NCI-H748 treated with DMSO at 0.1 percent for 48 hours (cell line): ENCODE measurements at places on chromosomes 12 and 14.

DNA sequence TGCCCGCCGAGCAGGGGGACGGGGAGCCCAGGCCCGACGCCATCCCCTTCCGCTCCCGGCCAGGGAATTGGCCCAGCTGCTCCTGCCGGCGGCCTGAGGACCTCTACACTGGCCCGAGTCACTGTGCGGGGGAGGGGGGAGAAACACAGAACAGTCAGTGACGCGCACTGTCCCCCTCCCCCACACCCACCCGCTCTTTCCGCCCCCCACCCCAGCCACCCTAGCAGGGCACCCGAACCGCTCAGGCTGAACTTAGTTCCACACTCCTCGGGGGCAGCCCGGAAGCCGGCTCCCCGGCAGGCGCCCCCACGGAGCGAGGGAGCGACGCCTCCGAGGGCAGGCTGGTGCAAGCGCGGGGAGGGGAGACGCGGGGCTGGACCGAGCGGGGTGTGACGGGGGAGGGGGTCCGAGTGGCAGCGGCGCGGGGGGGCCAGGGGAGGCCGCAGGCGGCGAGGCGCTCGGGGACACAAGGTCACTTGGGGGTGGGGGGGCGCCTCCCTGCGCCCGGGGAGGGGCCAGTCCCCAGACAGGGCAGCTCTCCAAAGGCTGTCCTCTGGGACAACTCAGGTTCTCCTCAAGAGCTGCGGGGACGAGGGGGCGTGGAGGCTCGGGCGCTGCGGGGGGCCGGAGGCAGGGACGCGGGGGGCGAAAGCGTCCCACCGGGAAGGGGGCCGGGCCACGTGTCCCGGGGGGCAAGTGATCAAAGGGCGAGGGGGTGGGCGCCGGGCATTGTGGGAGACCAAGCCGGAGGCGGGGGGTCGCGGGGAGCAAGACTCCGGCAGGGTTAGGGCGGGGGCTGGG lies 648 bp downstream of the CHD4 start:
- DNase-seq, result no peak

GRCh38 chr14:65373016-65373670 lies 39.4 kb upstream of the FUT8 start:
- DNase-seq, result peak; percentile 50

GRCh38 chr12:11209113-11209512 lies 22.4 kb upstream of the TAS2R42 start:
- DNase-seq, result no peak

DNA sequence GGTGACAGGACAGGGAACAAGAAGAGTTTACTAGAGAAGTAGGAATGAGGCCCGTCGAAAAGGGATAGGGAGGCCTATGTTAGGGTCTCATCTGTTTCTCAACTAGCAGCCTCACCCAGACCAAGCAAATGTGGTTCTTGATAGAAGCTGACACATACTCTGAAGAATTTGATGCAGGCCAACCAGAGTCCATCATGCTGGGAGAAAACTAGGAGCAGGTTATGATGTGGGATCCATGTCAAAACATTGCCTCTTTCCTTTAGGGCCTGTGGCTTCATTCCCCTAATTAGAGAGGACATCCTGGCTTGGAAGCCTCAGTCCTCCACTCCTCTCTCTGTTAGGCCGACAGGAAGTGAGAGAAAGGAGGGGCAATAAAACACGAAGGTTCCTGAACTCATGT lies 122.8 kb downstream of the NTF3 start:
- DNase-seq, result no peak

GRCh38 chr12:122842505-122843405 lies 7.5 kb downstream of the HIP1R start:
- no peak for DNase-seq

GRCh38 chr12:27498149-27498548 lies 25.9 kb upstream of the PPFIBP1 start:
- DNase-seq, result no peak
